ENCODE measurements at places on chromosomes 12 and 14.

GRCh38 chr14:76811561-76811960 lies 1.1 kb downstream of the ANGEL1 start:
- no peak for DNase-seq

GRCh38 chr12:9341260-9341585 lies 133.0 kb upstream of the PZP start:
- DNase-seq: no peak

- DNase-seq: no peak
These were observed 8.3 kb upstream of the SERPINA1 start for GRCh38 chr14:94396628-94397225.

DNA sequence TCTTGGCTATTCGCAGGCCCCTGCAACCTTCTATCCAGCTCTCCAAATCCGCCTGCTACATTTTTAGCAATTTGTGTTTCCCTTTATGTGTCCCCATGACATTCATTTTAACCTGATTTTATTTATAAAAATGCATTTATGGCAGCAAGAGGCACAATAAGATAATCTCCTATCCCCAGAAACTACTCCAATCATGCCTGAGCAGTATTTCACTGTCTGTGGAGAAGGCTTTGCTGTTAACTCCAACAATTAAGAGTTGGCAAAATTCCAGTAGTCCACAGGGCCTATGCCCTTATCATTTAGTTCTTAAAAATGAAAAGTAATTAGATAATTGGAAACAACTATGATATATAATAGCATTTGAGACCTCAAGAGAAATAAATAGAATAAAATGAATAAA lies 462.4 kb downstream of the TRHDE start:
- DNase-seq: no peak

DNA sequence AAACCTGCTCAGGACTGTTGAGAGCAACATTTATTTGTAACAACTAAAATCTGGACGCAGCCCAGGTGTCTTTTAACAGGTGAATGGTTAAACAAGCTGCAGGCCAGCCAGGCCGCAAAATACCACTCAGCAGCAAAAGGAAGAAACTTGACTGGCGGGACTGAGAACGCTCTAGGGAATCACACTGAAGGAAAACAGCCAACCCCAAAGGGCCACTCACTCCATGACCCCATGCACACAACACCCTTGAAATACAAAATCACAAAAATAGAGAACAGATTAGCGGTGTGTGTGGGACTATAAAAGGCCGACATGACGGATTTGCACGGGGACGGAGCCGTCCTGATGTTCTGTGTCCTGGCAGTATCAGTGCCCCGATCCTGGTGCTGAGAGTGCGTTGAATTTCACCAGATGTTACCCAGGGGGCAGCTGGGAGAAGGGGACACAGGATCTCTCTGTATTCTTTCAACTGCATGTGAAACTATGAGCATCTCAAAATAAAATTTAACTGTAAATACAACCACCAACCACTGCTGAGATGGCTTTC lies 23.0 kb downstream of the VPS37B start:
- no peak for DNase-seq

DNA sequence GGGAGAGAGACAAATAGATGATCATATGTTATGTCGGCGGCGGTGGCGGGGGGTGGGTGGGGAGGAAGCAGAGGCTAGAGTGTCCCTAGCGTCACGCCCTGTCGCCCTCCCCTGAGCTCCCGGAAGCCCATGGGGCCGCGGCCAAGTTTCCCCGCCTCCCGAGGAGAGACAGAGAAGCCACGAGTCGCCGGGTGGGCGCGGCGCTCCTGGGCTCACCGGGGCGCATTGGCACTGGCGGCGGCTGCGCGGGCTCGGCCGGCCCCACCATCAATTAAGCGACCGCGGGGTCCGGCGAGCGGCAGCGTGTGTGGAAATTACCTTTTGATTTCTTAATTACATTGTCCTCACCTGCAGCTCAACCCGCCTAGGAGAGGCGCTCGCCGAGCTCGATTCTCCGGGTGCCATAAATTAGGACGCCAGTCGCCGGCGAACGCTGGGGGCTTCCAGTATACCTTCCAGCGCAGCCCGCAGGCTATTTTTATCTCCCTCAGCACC lies 119.9 kb upstream of the LHX5 start:
- no peak for DNase-seq

GRCh38 chr12:4563336-4563735 lies 1.3 kb downstream of the DYRK4 start:
- no peak for DNase-seq

- DNase-seq: no peak
These were observed 191.4 kb downstream of the CACNA1C start for GRCh38 chr12:2244013-2244861.

GRCh38 chr14:26694521-26694920 lies 96.7 kb upstream of the NOVA1 start:
- DNase-seq: no peak

- DNase-seq: no peak
These were observed 156.3 kb downstream of the TMX1 start for GRCh38 chr14:51396222-51396815.

GRCh38 chr12:11577658-11578260 lies 71.7 kb upstream of the ETV6 start:
- no peak for DNase-seq

- DNase-seq: no peak
These were observed 124.8 kb upstream of the RASSF8 start for GRCh38 chr12:25833657-25834056.

- DNase-seq: no peak
These were observed 3.2 kb upstream of the SYNDIG1L start for GRCh38 chr14:74429221-74429691.

- no peak for DNase-seq
These were observed 845 bp downstream of the L3HYPDH start for GRCh38 chr14:59483363-59483762.

- no peak for DNase-seq
These were observed 70.2 kb downstream of the SSPN start for GRCh38 chr12:26265606-26266005.
